ENCODE measurements at places on chromosomes 1 and 21. TPM values are rescaled to one million over a fixed set of nuclear protein-coding genes. Genes with fewer than 3 reads are reported as not detected.

Gene F5
- under 0.01 TPM for total RNA-seq

Gene VTCN1
- total RNA-seq: not detected

Gene ALG14
- total RNA-seq: 4.3 TPM

Gene MCOLN3
- total RNA-seq: 3.4 TPM

Gene VSIG8
- under 0.01 TPM for total RNA-seq

Gene CD1E
- total RNA-seq: not detected

Gene FCRL2
- not detected for total RNA-seq

Gene C1orf198
- total RNA-seq: 87.2 TPM

Gene PDC
- 0.06 TPM for total RNA-seq

Gene CELA2A
- total RNA-seq: not detected

Gene ESRRG
- 0.13 TPM for total RNA-seq

Gene RIPK4
- total RNA-seq: 46.8 TPM

Gene TFF2
- not detected for total RNA-seq

Gene RBP7
- not detected for total RNA-seq

Gene S100A1
- not detected for total RNA-seq

Gene FALEC
- not detected for total RNA-seq
